Lower leg skin (tissue), 4 donors: ENCODE measurements at places on chromosomes 11 and 22.

DNA sequence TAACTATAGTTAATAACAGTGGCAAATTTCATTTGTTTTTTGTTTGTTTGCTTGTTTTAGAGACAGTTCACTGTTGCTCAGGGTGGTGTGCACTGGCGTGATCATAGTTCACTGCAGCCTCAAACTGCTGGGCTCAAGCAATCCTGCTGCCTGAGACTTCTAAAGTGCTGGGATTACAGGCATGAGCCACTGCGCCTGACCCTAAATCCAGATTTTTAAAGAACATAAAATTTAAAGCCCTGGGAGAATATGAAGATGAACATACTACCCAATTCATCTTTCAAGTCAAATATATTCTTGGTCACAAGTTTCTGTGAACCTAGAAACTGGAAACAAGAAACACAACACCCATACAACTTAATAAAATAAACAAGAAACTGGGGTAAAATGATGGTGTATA lies 28.1 kb downstream of the RRAS2 start:
- DNase-seq, result no peak

- no peak for DNase-seq
Measured at GRCh38 chr22:19995611-19996339, 20.8 kb downstream of the ARVCF start.

DNA sequence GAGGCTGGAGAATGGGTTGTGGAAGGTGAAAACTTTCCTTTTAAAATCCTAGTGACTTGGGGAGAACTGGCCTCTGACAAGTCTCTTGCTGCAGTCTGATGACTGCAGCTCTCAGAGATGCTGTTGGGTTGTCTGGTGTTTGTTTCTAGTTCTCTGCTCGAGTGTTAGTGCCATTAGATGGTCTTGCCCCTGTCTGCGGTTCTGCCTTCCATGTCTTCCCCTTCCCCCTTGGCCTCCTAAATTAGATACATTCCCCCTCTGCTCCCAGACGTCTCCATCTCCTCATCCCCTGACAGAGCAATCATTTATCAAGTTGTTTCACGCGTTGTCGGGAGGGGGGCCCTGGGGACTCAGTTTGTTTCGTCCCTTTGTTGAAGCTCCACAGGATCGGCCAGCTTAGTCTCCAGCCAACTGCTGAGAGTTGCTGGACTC lies 67.7 kb downstream of the CECR2 start:
- DNase-seq, result no peak

DNA sequence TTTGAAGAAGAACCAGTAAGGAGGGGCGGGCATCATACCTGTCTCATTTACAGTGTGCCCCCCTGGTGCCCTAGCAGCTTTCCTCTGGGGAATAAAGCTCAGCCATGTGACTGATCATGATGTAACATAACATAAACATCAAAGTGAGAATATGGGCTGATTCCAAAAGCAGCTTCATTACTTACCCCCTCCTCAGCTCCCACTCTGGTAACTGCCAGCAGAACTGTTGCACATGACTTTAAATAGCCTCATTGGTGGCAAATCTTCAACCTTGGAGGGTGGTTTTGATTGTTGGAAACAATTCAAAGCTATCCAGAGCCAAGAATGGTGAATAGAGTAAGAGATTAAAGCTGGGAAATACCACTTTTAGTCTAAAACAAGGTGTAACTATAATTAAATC lies 384.6 kb downstream of the BUD13 start:
- no peak for DNase-seq

GRCh38 chr22:42820045-42820763 lies 36.9 kb downstream of the ARFGAP3 start:
- no peak for DNase-seq

- DNase-seq, result no peak
Measured at GRCh38 chr11:17479284-17480214, 2.9 kb upstream of the ABCC8 start.

- DNase-seq, result no peak
Measured at GRCh38 chr11:115696563-115696962, 192.3 kb upstream of the CADM1 start.

GRCh38 chr11:104163100-104164027 lies 583 bp downstream of the PDGFD start:
- peak; percentile 87 for DNase-seq
